Activated gamma-delta T cell treated with Interleukin-2 at 50 U/mL for 16 hours (primary cell): ENCODE measurements at places on chromosomes 5 and 9.

DNA sequence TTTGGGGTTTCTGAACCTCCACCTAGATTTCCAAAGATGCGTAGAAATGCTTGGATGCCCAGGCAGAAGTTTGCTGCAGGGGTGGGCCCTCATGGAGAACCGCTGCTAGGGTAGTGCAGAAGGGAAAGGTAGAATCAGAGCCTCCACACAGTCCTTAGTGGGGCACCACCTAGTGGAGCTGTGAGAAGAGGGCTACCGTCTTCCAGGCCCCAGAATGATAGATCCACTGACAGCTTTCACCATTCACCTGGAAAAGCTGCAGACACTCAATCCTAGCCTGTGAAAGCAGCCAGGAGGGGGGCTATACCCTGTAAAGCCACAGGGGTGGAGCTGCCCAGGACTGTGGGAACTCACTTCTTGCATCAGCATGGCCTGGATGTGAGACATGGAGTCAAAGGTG lies 13.3 kb upstream of the HSDL2 start:
- DNase-seq = no peak

DNA sequence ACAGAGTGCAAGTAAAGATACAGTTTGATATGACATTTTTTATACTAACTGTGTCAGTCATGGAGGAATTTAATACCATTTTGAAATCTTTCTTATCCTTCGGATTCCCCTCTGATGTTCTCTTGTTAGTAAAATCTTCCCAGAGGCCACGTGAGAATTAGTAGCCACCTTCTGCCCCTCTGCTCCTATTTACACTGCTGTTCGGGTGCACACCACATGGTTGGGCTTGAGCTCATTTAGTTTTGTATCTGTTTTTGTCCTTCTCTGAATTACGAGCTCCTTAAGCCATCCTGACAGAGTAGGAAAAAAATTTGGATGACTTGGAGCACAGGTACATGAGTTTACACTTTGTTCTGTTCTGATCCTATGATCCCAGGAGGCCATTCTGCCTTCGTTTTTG lies 109.7 kb downstream of the SV2C start:
- no peak for DNase-seq

GRCh38 chr9:107782789-107783188 lies 293.2 kb upstream of the KLF4 start:
- DNase-seq = no peak

- no peak for DNase-seq
These were observed 39.3 kb upstream of the TLX3 start for GRCh38 chr5:171269717-171270116.

GRCh38 chr5:6505416-6505755 lies 56.7 kb downstream of the UBE2QL1 start:
- DNase-seq = no peak

GRCh38 chr5:179700401-179700918 lies 1.7 kb downstream of the CANX start:
- no peak for DNase-seq

DNA sequence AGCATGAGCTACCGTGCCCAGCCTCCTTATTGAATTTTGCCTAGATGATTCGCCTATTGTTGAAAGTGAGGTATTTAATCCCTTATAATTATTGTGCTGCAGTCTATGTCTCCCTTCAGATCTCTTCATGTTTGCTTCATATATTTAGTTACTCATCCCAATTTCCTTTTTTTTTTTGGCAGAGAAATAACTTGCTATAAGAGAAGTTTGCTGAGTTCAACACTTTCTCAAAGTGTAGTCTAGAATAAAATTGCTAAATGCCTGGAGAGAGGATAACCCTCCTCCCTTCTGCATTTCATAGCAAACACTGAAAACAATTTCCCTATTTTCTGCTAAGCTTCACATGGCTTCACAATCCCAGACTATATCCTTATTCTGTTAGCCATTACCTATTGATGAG lies 136.6 kb upstream of the CD180 start:
- DNase-seq = no peak

- peak; percentile 45 for DNase-seq
These were observed 62.5 kb downstream of the CYFIP2 start for GRCh38 chr5:157328277-157328912.

GRCh38 chr5:112684121-112684520 lies 53.6 kb upstream of the APC start:
- DNase-seq = no peak

DNA sequence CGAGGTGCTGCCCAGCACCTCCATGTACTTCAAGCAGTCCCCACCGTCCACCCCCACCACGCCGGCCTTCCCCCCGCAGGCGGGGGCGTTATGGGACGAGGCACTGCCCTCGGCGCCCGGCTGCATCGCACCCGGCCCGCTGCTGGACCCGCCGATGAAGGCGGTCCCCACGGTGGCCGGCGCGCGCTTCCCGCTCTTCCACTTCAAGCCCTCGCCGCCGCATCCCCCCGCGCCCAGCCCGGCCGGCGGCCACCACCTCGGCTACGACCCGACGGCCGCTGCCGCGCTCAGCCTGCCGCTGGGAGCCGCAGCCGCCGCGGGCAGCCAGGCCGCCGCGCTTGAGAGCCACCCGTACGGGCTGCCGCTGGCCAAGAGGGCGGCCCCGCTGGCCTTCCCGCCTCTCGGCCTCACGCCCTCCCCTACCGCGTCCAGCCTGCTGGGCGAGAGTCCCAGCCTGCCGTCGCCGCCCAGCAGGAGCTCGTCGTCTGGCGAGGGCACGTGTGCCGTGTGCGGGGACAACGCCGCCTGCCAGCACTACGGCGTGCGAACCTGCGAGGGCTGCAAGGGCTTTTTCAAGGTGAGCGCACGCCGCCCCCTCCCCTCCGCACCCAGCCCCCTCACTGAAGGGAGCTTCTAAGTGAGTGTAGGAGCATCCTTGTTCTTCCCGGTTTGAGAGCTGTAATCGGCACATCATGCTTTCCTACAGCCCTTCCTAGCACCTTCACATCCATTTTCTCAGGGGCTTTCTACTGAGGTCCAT lies 6.9 kb downstream of the NR4A3 start:
- no peak for DNase-seq

DNA sequence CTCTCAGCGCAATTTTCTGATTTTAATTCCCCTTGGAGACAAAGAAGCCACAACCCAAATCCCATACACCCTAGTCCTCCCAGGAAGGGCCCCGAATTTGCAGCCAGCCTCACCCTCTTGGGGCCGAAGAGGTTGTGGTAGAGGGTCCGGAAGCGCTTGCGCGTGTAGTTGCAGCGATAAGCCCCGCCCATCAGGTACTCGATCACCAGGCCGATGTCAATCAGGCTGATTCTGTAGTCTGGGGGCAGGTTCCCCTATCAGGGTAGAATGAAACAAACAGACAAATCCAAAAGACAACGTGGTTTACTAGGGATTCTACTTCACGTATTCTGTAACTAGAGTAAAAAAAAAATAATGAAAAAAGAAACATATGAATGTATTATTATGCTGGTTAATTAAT lies 210.6 kb upstream of the KLF9 start:
- no peak for DNase-seq

GRCh38 chr5:931570-932145 lies 39.0 kb downstream of the TRIP13 start:
- no peak for DNase-seq

GRCh38 chr9:130334915-130335314 lies 69.4 kb downstream of the HMCN2 start:
- no peak for DNase-seq

DNA sequence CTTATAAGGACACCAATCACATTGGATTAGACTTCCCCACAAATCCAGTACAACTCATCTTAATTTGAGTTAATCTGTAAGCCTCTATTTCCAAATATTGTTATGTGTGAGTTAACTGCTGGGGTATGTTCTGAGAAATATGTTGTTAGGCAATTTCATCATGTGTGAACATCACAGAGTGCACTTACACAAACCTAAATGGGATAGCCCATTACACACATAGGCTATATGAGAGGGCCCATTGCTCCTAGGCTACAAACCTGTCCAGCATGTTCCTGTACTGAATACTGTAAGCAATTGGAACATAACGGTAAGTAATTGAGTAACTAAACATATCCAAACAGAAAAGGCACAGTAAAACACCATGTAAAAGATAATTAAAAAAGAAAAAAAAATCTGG lies 19.1 kb upstream of the ARSI start:
- no peak for DNase-seq

DNA sequence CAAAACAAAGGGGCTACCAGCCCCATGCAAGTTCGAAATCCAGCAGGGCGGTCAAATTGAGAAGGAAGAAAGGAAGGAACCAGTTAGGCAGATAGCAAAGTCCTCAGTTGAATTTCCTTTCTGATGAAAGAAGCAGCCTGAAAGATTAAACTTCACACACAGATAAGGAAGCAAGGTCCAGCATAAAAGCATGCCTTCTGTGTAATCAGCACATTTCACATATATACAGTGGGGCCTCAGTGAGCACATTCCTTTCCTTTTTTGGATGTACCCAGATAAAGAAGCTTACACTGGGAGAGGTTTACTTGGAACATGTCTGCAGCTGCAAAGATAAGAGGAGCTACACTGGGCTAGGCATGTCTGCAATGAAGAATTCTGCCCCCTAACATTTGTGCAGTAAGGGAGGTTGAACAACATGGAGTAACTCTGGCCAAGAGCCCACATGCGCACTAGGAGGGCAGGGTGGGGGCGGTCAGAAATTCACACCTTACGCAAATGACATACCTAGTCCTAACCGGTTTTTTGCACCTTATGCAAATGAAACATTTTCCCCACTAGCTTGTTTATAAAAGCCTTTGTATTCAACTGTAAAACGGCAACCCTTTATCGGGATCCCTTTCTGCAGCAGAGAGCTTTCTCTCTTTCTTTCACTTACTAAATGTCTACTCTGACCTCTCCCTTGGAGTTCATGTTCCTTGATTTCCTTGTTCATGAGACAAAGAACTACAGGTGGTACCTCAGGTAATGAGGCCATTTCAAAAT lies 149.7 kb upstream of the FBXL17 start:
- DNase-seq = no peak

- DNase-seq = no peak
These were observed 137.6 kb downstream of the CCDC192 start for GRCh38 chr5:127840809-127841208.

- no peak for DNase-seq
These were observed 174.5 kb upstream of the KLF9 start for GRCh38 chr9:70588999-70589398.

GRCh38 chr5:149228618-149229297 lies 42.9 kb upstream of the AFAP1L1 start:
- no peak for DNase-seq

DNA sequence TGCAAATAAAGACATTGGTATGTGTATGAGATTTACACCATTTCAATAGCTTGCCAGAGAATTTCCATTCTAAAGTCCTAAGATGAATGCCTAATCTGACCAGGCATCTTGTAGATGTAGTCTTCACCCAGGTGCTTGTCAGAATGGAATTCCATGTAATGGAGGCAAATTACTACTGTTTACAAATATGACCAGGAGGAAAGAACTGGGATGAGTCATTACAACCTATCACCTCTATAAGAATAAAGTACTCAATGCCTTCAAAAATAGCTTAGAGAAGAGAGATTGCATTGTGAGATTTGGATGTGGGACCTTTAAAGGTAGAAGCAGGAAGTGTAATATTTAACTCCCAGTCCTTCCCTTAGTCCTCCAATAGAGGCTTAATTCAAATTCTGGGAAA lies 507.0 kb upstream of the PTGER4 start:
- no peak for DNase-seq

DNA sequence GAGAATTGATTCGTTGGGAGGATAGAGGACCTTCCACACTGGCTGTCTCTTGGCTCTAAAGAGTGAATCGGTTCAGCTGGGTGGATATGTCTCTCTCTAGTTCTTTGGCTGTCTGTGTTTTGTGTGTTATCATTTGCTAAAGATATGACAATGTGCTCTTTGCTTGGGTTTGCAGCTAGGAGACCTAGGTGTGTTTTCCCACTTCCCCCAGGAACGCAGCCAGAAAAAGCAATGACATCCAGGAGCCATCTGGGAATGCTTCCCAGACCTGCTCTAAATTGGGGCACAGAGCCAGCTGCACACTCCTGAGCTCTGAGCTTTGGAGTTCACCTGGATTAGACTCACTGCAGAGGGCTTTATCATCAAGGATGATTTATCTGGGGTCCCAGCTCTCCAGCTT lies 12.8 kb upstream of the PDZD2 start:
- DNase-seq = no peak

DNA sequence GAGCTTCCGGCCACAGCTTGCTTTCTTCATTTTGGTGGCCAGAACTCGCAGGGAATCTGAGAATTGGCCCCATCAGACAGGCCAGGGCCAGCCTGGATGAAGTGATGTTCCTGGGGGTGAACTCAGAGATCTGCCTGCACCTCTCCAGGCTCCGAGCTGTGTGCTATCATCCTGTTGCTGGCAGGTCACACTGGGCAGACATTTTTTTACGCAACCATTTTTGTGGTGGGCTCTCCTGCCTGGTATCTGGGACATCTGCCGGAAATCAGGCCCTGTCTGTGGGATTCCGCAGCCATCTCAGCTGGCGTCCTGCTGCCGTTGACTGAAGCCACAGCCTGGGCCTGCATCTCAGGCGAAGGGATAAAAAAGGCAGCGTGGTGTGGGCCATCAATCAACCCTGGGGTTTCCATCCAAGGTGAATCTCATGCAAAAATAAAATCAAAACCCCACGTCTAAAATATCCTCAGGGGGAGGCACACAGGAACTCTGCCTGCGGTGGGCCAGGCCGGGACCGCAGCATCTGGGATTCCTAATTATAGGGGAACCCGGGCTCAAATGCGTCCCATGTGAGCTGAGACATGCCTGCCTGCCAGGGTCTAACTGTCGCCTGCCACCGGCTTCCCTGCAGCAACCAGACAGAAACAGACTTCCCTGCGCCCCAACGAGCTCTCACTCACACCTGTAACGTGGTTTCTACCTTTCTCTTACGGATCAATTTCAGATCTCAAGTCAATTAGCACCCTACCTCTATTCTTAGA lies 174.3 kb downstream of the SYK start:
- no peak for DNase-seq

GRCh38 chr5:17157294-17157693 lies 60.1 kb upstream of the BASP1 start:
- no peak for DNase-seq

DNA sequence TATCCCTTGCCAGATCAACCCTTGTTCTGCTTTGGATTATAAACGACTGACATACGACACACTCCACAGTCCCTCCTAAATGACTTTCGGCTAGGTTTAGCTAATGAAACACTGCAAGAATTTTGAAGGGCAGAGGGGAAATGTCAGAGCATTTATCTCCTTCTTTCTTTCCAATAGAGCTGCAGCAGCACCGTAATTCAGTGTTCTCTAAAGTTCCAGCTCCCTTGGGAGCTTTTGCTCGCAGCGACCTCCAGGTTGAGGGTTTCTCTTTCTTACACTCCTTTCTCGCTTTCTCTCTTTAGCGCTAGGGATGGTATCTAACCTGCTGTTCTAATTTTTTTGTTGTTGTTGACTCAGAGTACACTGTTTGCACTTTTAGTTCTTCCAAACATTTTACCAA lies 467.1 kb upstream of the ST8SIA4 start:
- no peak for DNase-seq

DNA sequence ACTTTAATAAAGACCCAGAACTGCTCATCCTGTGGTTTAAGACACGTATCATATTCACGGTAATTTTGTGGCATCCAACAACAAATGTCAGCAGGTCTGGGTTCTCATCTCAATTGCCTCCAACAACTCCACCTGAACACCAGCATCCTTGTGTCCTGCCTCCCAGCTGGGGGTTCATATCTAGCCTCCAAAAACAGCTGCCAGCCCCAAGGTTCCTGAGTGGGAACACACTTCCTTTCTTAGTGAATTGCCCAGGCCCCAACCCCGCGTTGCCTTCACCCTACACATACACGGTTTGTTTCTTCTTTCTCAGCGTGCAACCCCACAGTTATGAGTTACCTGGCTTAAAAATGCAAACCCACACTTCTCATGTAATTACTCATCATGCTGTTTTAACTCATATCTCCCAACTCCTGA lies 77.9 kb downstream of the SEMA4D start:
- DNase-seq = no peak
